ENCODE measurements at places on chromosomes 5 and 9.

DNA sequence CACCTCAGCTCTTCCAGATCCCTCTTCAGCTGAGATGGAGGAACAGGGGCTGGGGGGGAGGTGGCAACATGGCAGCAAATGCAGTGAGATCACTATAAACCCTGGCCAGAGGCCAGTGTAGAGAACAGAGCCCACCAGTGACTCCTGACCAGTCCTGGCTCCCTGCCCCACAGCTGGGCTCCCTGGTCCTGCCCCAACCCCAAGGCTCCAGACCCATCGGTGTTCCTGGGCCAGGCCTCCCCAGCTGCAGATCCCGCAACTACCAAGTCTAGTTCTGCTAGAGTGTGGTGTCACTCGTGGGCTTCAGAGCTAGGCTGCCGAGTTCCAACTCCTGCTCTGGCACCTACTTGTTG, 16.8 kb downstream of the AKNA start:
- DNase-seq, result no peak

- DNase-seq, result no peak
These were observed 124.6 kb downstream of the ROR2 start for GRCh38 chr9:91825422-91825821.

DNA sequence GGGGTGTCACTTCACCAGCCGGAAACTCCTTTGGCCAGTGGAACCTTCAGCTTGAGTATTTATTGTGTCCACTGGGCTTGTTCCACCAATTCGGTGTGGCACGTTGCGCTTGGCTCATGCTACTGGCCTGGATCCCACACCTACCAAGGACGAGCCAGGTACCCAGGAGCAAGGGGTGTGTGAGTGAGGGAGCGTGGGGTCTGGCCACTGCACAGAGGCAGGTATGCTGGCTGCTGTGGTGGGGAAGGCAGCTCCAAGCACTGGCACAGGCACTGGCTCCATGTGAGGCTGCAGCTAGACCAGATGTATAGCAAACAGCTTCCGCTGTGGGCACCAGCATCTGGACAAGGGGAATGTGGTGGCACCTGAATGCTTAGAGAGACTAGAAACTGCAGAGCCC, 28.1 kb upstream of the CYLC2 start:
- no peak for DNase-seq

DNA sequence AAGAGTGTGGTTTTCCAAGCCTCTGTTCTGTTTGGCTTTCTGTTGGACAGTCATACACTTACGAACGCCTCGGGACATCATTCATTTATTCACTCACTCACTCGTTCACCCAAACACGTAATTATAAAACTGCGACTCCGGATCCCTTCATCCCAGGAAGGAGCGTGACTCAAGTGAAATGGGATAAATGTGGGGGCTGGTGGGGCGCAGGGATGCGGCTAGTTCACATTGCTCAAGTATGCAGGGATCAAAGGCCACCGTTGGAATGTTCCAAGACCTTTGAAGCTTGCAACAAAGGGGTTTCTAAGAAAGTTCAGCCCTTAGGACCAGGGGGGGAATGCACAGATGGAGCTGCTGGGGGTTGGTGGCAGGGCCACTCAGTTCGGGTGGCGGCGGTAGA, 64.2 kb downstream of the CFAP77 start:
- DNase-seq, result peak; percentile 6

DNA sequence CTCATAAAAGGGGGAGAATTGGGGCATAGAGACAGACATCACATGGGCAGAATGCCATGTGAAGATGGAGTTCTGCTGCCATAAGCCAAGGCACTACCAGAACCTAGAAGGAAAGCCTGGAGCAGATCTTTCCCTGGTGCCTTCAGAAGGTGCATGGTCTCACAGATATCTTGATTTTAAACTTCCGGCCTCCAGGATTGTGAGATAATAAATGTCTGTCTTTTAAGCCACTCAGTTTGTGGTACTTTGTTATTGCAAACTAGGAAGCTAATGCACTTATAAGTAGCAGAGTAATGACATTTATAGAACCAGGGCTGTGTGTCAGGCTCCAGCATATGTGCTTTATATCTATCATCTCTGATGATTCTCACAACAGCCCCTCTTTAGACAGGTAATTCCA, 130.4 kb downstream of the ASTN2 start:
- no peak for DNase-seq

- DNase-seq, result no peak
These were observed 2.9 kb upstream of the LCP2 start for GRCh38 chr5:170300361-170301013.

DNA sequence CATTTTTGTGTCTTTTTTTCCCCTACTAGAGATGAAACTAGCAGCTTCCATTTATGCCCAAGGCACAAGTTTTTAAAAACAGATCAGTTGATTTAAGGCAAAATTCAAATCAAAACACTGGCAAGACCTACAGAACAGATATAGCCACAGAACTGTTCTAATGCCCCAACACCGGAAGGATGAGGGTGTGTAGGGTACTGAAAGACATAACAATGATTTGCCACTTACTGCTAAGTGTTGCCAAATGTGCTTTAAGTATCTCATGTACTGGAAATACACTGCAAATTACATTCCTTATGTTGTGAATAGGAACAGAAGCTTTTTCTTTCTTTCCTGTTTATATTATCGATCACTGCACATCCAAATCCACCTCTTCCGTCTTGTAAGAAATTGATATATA, 189.0 kb downstream of the CETN3 start:
- DNase-seq, result no peak
